ENCODE measurements at places on chromosomes 16 and 17.

DNA sequence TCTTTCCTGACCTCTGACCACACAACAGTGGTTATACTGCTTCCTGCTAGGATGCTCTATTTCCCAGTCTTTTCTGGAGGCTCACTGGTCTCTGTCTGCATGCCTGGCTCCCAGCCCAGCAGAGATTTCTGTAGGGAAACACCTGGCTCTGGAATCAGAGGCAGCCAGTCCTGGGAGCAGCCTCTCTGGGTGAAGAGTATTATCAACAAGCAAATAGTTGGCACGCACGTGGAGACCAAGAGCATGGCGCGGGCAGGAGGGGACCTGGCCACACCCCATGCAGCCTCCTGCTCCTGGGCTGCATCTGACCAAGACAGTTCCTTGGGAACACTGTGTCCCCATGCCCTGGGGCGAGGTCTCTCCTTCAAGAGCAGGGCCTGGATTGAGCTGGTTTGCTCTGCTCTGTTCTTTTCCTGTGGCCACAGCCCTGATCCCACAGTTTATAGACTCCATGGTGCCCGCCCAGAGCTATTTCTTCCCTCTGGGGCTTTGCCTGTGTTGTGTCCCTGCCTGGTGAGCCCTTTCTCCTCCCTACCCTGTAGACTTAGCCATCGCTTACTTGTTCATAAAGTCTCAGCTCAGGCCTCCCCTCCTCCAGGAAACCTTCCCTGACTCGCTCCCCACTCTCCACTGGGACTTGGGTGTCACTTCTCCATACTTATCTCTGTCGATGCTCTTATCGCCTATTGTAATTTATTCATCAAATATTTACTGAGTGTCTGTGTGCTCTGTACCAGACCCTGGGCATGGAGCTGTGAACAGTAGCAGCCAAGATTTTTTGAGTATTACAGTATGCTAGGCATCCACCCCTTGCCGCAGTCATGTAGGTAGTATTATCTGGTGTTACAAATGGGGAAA is 60.6 kb downstream of the SCNN1B start:
- DNase-seq, result no peak

- DNase-seq, result no peak
Measured at GRCh38 chr16:969508-970385, 1.0 kb downstream of the LMF1 start.

DNA sequence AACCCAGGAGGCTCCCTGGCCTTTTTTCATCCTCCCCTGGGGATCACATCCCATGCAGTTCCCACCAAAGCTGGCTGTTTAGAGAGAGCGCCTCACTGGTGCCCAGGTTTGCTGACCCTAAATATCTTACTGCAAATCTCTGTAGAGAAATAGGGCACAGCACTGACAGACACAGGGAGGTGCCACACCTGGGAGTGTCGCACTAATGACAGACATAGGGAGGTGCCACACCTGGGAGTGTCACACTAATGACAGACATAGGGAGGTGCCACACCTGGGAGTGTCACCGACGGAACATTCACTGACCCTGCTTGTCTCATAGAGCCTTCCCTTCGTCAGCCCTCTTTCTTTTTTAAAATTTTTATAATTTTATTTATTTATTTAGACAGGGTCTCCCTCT is 25.6 kb downstream of the UNK start:
- no peak for DNase-seq

- DNase-seq, result no peak
Measured at GRCh38 chr16:11245988-11246387, 10.0 kb downstream of the SOCS1 start.

GRCh38 chr16:66521951-66522771 is 27.8 kb downstream of the TK2 start:
- DNase-seq, result no peak

DNA sequence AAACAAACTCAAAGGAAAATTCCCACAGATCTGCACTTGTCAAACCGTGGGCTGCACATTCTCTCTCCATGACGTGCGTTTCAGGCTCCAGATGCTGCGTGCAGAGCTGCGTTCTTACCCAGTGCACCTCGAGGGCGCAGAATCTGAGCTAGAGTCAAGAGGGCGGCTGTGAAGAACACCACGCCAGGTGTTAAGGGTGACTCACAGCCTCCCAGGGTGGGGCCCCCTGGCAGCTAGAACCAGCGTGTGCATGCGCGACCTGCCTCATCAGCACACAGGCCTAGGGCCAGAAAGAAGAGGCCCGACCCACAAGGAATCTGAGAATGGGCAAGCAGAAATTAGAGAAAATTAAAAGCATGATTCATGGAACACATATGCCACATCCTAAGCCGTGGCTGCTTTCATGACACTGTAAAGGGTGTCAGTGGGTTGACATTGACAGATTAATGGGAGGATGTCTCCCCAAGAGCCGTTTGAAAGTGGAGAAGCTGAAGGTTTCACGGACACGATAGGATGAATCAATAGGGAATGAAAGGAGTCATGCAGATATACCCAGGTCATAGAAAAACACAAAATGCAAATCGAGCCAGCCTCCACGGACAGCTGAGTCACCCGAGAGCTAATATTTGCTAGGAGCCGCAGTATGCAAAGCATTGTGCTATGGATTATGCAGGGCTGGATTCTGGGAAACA is 29.0 kb downstream of the MARCHF10 start:
- DNase-seq, result no peak

- DNase-seq, result no peak
Measured at GRCh38 chr17:76388966-76389888, 4.8 kb downstream of the SPHK1 start.

- DNase-seq, result no peak
Measured at GRCh38 chr17:43860077-43860725, 13.2 kb downstream of the CD300LG start.

- DNase-seq, result peak; percentile 96
Measured at GRCh38 chr17:57783338-57783742, 38.2 kb upstream of the CCDC182 start.

Data from retina (tissue), 1 donor.